CD4-positive, alpha-beta T cell (primary cell): ENCODE measurements at places on chromosomes 13 and 19.

GRCh38 chr13:48819899-48820298, 155.8 kb upstream of the FNDC3A start:
- H3K36me3 ChIP-seq, result no peaks in the 10 kb centered on the region
- no peak overlapping the region for H3K4me3 ChIP-seq
- DNase-seq, result no peak
- no peaks in the 10 kb centered on the region for H3K27me3 ChIP-seq

- peaks cover 9% of the 10 kb centered on the region for H3K36me3 ChIP-seq
- H3K27me3 ChIP-seq, result no peaks in the 10 kb centered on the region
- no peaks in the 10 kb centered on the region for H3K4me1 ChIP-seq
- H3K4me3 ChIP-seq, result no peak overlapping the region
- H3K27ac ChIP-seq, result no peak overlapping the region
Observed at GRCh38 chr13:51681037-51681678, 96.9 kb downstream of the WDFY2 start.

GRCh38 chr19:5452594-5453565, 2.3 kb upstream of the ZNRF4 start:
- H3K36me3 ChIP-seq, result no peaks in the 10 kb centered on the region
- H3K27ac ChIP-seq, result no peak overlapping the region
- DNase-seq, result no peak
- H3K4me3 ChIP-seq, result no peak overlapping the region
- no peaks in the 10 kb centered on the region for H3K4me1 ChIP-seq

- no peak overlapping the region for H3K4me3 ChIP-seq
- no peaks in the 10 kb centered on the region for H3K27me3 ChIP-seq
- no peaks in the 10 kb centered on the region for H3K4me1 ChIP-seq
- no peaks in the 10 kb centered on the region for H3K36me3 ChIP-seq
- no peak overlapping the region for H3K27ac ChIP-seq
Observed at GRCh38 chr13:93180356-93180969, 46.1 kb upstream of the GPC6 start.

DNA sequence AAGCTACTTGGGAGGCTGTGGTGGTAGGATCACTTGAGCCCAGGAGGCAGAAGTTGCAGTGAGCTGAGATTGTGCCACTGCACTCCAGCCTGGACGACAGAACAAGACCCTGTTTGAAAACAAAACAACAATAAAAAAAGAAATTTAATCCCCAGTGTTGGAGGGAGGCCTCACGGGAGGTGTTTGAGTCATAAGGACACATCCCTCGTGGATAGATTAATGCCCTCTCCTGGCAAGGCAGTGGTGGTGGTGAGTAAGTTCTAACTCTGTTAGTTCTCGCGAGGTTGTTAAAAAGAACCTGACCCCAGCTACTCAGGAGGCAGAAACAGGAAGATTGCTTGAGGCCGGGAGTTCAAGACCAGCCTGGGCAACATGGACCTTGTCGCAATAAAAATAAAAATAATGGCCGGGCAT, 27.6 kb upstream of the SIN3B start:
- no peak for DNase-seq
- H3K4me3 ChIP-seq, result no peak overlapping the region
- no peaks in the 10 kb centered on the region for H3K36me3 ChIP-seq
- no peak overlapping the region for H3K27ac ChIP-seq

GRCh38 chr13:103386341-103386740, 320.1 kb upstream of the SLC10A2 start:
- no peak for DNase-seq
- no peaks in the 10 kb centered on the region for H3K27me3 ChIP-seq
- no peaks in the 10 kb centered on the region for H3K36me3 ChIP-seq
- no peak overlapping the region for H3K4me3 ChIP-seq
- no peak overlapping the region for H3K27ac ChIP-seq
- H3K4me1 ChIP-seq, result no peaks in the 10 kb centered on the region

DNA sequence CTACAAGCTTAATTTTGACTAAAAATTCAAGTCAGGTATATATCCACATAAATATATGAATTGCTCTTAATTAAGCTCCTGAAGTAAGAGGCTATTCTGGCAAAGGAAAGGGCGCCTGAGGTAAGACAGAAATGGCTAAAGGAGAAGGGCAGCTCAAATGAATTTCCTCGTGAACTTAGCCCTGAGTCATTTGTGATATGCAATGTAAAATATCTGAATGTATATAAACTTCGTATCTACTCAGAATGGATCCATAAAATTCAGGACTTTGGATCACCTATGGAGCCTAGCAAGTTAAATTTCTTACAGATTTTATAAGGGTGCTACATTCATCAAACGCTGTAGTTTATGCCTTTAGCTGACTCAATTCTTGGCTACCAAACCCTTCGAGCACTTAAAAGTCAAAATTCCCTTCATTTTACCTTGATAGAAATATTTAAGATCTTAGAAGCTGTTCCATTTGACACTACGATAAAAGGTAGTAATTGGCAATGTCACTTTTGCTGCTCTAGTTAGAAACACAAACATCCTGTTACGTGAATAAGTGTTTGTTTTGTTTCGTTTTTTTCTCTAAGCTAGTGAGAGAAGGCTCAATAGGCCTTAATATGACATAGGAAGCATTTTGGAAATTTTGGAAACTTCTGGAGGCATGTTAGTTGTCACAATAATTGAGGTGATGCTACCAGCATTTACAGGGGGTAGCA, 69.2 kb downstream of the DIAPH3 start:
- H3K4me1 ChIP-seq, result no peaks in the 10 kb centered on the region
- no peaks in the 10 kb centered on the region for H3K27me3 ChIP-seq
- H3K36me3 ChIP-seq, result no peaks in the 10 kb centered on the region
- no peak overlapping the region for H3K4me3 ChIP-seq

GRCh38 chr19:4089400-4089908, 22.8 kb upstream of the ZBTB7A start:
- H3K36me3 ChIP-seq, result peaks cover 9% of the 10 kb centered on the region
- peak overlapping the region; percentile 77 for H3K27ac ChIP-seq
- peaks cover 57% of the 10 kb centered on the region for H3K4me1 ChIP-seq
- DNase-seq, result peak; percentile 29
- H3K27me3 ChIP-seq, result no peaks in the 10 kb centered on the region

GRCh38 chr13:45216193-45216592, 15.3 kb upstream of the KCTD4 start:
- peaks cover 2% of the 10 kb centered on the region for H3K36me3 ChIP-seq
- no peak overlapping the region for H3K27ac ChIP-seq
- H3K27me3 ChIP-seq, result no peaks in the 10 kb centered on the region
- H3K4me1 ChIP-seq, result no peaks in the 10 kb centered on the region

- no peak overlapping the region for H3K27ac ChIP-seq
- no peak overlapping the region for H3K4me3 ChIP-seq
- no peaks in the 10 kb centered on the region for H3K36me3 ChIP-seq
- H3K4me1 ChIP-seq, result no peaks in the 10 kb centered on the region
- DNase-seq, result no peak
Observed at GRCh38 chr13:96198038-96198437, 108.1 kb downstream of the HS6ST3 start.

GRCh38 chr19:11269408-11269807, 7.1 kb upstream of the DOCK6 start:
- no peak overlapping the region for H3K4me3 ChIP-seq
- H3K4me1 ChIP-seq, result no peaks in the 10 kb centered on the region
- peaks cover 26% of the 10 kb centered on the region for H3K27me3 ChIP-seq
- H3K36me3 ChIP-seq, result no peaks in the 10 kb centered on the region

DNA sequence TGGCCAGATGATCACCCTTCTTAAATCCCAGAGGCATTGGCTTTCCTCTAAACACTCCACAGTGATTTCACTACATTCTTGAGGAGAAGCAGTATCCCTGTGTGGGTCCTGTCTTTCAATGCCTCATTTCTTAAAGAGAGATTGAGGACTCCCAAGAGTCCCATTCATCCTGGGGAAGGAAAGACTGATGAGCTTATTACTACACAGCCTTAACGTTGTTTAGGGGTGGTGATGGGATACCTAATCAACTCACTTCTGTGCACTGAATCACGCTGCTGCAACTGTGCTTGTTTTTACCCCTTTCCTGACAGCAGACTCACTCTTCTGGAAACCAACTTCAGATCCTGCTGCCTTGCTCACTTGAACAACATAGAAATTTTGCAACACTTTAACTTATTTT, 203.1 kb downstream of the RGCC start:
- H3K4me1 ChIP-seq, result no peaks in the 10 kb centered on the region
- no peaks in the 10 kb centered on the region for H3K27me3 ChIP-seq
- no peaks in the 10 kb centered on the region for H3K36me3 ChIP-seq
- H3K27ac ChIP-seq, result no peak overlapping the region
- H3K4me3 ChIP-seq, result no peak overlapping the region
